ENCODE measurements at places on chromosomes 11 and 22.
A peak's percentile ranks its signal among the peaks of the same experiment; 100 is the strongest.

- DNase-seq, result no peak
These were observed 239.6 kb upstream of the MPPED2 start for GRCh38 chr11:30825723-30826122.

GRCh38 chr11:2991452-2992233, 486 bp downstream of the NAP1L4 start:
- peak; percentile 38 for DNase-seq

DNA sequence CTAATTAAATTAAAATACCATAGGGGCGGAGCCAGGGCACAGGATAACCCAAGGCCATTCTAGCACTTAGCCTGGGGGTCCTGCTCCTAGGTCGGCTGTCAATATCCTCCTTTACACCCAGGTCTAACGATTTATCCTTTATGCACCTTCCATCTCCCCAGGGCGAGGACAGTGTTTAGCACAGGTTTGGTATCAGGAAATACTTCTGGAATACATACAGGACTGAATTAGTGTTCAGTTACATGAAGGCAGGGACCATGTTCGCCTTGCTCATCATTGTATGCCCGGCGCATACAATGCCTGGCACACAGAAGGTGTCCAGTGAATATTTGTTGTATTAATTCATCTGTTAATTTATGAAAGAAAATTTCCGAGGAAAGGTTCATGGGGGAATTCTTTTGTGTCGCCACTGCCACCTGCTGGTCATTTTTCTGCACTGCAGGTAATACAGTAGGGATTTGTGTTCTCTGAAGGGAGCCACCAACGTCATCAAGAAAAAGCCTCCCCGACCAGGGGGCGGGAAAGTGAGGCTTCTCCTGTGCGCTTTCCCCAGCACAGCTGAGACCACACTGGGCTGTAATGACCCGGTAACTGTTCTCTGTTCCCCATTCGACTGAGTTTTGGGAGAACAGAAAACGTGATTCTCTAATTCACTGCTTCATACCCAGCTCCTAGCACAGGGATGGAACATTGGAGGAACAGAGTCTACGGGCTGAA, 68.7 kb upstream of the ASPHD2 start:
- DNase-seq, result peak; percentile 60

DNA sequence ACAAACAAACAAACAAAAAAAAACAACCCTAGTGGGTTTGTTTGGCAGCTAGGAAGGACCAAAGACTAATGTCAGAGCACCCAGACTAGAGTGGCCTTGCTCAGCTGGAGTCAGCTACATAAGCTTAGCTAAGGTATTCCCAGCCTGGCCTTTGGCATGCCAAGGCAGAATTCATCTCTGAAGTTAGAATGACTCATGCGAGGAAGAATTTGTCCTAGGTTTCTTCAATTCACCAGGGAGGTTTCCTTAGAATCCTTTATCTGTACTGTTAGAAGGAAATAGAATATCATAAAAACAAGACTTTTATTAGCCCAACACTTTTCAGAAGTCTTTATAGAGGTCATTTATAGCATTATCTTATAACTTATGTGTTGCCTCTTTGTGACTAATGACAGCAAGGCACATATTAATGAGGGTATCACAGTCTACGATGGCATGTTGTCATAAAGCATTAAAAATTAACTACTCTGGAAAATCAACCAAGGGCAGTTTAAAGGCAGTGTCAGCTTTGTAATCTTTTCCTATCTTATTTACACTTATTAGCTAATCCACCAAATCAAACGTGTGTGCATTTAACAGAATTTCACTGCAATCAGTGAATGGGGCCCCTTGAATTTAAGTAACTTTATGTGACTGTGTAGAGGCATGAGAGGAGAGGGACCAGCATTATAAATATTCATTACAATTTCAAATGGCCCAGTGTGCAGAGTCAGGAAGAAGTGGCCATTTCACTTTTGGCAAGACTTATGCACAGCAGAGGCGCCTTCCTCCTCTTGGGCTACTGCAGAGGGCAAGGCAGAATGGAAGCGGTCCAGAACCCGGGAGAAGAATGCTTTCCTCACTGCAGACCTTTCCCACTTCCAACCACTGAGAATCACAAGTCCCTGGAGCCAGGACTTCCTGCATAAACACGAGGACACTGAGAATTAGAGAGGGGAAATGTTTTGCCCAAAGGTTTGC, 36.3 kb downstream of the SLC5A1 start:
- DNase-seq, result no peak

- DNase-seq, result peak; percentile 3
These were observed 197.5 kb downstream of the C11orf87 start for GRCh38 chr11:109619498-109619897.

- no peak for DNase-seq
These were observed 184.9 kb downstream of the SNX19 start for GRCh38 chr11:130731401-130731800.

GRCh38 chr11:57982776-57983175, 40.9 kb upstream of the OR9Q1 start:
- no peak for DNase-seq

GRCh38 chr11:66338276-66339161, 2.3 kb upstream of the RIN1 start:
- DNase-seq, result no peak

- no peak for DNase-seq
These were observed 110.1 kb downstream of the CCDC81 start for GRCh38 chr11:86484795-86485166.

DNA sequence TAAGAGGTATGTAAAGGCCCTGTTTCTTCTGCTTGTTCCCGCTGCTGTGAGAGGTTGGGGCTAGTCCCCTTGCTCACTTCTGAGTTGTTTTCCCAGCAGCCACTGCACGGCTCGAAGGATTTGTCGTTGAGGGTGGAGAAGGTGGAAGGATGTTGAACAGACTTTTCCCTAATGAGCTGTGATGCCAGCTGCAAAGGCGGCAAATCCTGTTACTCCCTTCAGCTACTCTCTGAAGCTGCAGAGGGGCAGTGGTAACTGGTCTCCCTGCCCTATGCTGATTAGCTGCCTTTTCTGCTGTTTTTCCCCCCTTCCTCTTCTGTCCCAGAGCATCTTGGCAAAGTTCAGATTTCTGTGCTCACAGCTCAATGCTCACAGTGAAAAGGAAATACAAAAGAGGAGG, 90.4 kb upstream of the SLC25A18 start:
- DNase-seq, result no peak

- DNase-seq, result no peak
These were observed 33.4 kb downstream of the GDPD5 start for GRCh38 chr11:75492181-75492820.

DNA sequence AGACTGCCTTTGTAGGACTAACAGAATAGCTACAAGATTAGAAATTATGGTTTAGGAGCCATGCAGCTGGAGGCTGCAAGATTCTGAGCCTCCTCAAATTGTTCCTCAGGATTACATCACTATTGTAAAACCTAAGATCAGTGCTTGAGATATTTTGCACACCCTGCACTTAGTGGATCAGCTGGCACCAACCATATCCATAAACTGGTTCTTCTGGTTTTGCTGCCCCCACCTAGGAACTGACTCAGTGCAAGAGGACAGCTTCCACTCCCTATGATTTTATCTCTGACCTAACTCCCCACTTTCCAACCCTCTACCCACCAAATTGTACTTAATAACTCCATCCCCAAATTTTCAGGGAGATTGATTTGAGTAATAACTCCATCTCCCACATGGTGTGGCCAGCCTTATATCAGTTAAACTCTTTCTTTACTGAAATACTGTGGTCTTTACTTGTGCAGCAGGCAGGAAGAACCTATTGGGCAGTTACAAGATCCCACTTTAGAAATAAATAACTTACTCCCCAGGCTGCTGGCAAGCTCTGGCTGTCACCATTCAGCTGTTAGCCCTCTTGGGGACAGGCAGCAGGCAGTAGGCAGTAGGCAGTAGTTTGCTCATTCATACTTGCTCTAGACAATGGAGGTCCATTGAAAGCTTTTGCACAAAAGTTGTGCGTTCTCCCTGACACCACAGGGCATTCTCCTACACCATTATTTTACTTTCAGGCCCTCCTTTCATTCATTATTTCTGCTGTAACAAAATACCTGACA, 119.0 kb downstream of the SLC17A6 start:
- DNase-seq, result no peak

- DNase-seq, result no peak
These were observed 6.8 kb upstream of the OR2AT4 start for GRCh38 chr11:75103380-75104026.

- no peak for DNase-seq
These were observed 830.0 kb downstream of the NTM start for GRCh38 chr11:132200353-132200936.

DNA sequence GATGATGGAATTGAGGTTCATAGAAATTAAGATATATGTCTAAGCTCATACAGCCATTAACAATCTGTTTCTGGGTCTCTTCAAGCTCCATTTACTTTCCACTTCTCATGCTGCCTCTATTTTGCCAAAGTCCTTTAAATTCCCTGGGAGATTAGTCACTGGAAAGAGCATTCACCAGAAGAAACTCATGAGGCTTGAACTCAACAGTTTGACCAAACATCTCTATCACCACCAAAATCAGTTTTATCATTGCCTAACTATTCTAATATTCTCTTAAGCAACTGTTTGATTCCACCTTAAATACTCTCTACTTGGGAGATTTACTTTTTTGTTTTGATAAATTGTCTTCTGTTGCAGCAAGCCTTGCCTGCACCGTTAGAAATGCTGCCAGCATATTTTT, 881.3 kb downstream of the KCNA4 start:
- DNase-seq, result no peak
